Breast epithelium (tissue), 4 donors: ENCODE measurements at places on chromosomes 4 and X. TPM values are rescaled to one million over a fixed set of nuclear protein-coding genes. Genes with fewer than 3 reads are reported as not detected.

DNA sequence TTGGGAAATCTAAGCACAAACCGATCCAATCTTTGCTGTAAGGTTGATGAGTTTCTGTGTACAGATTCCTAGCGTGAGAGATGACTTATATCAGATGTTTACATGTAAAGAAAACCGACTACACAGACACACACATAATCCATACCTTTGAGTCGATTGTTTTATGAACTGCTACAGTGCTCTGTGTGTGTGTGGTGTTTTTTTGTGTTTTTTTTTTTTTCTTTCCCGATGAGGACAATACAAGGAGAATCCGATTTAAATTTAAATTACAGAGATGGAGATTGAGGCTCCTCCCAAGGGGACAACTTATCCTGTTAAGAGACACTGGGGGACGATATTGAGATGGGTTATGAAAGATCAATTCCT is 461 bp upstream of the SLC9A6 start:
- DNase-seq = no peak
- peak overlapping the region; percentile 80 for H3K4me3 ChIP-seq
- no peaks in the 10 kb centered on the region for H3K36me3 ChIP-seq
- peak overlapping the region; percentile 87 for H3K27ac ChIP-seq

- H3K27ac ChIP-seq = no peak overlapping the region
- H3K27me3 ChIP-seq = no peaks in the 10 kb centered on the region
- peak overlapping the region; percentile 30 for H3K4me3 ChIP-seq
- no peaks in the 10 kb centered on the region for H3K4me1 ChIP-seq
- DNase-seq = no peak
- H3K36me3 ChIP-seq = no peaks in the 10 kb centered on the region
These were observed 87.1 kb upstream of the NPNT start for GRCh38 chr4:105808030-105808749.

The RAP2C gene
- 22.1 TPM for total RNA-seq

The MAGEE1 gene
- total RNA-seq = 0.80 TPM

The CENPI gene
- 0.88 TPM for total RNA-seq

- no peaks in the 10 kb centered on the region for H3K36me3 ChIP-seq
- H3K4me1 ChIP-seq = no peaks in the 10 kb centered on the region
- H3K27me3 ChIP-seq = no peaks in the 10 kb centered on the region
These were observed 51.7 kb upstream of the CHRDL1 start for GRCh38 chrX:110847334-110847733.

DNA sequence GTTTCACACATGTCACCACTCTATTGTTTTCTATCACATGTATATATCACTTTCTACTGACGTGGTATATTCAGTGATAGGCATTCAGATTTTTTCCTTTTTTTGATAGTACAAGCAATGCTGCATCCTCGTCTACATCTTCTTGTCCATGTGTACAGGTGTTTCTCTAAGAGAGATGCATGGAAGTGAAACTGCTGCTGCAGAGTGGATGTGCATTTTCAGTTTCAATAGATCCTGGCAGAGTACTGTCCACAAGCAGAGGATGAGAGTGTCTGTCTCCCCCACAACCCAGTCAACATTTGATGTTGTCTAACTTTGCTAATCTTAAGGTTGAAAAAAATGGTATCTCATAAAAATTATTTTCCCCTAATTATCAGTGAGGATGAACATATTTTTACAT is 194.0 kb upstream of the CASK start:
- DNase-seq = no peak
- H3K27me3 ChIP-seq = peaks cover 14% of the 10 kb centered on the region
- H3K4me1 ChIP-seq = no peaks in the 10 kb centered on the region
- H3K4me3 ChIP-seq = no peak overlapping the region
- H3K27ac ChIP-seq = no peak overlapping the region
- no peaks in the 10 kb centered on the region for H3K36me3 ChIP-seq

The ASMT gene
- not detected for total RNA-seq

The CDX4 gene
- total RNA-seq = not detected

The CLDN2 gene
- total RNA-seq = not detected

- no peak overlapping the region for H3K4me3 ChIP-seq
- H3K4me1 ChIP-seq = no peaks in the 10 kb centered on the region
- H3K27me3 ChIP-seq = peaks cover 29% of the 10 kb centered on the region
- no peak for DNase-seq
These were observed 62.5 kb downstream of the WFS1 start for GRCh38 chr4:6332042-6332668.

DNA sequence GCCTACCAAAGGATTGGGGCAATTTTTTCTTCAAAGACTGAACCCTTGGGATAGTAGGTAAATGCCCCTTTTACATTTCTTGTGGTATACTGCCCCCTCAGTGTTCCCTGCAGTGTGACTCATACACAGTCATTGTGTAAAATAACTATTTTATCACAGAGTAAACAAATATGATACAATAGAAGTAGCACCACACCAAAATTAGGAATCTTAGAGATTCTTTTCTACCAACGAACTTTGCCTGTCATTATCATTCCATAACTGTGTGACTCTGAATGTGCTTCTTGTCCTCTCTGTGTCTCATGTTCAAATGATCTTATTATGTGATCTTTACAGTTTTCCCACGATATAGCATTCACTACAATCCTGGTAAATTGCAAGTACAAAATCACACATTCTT is 517.0 kb downstream of the ZIC3 start:
- H3K4me3 ChIP-seq = no peak overlapping the region
- H3K4me1 ChIP-seq = no peaks in the 10 kb centered on the region
- H3K36me3 ChIP-seq = no peaks in the 10 kb centered on the region
- no peaks in the 10 kb centered on the region for H3K27me3 ChIP-seq
- no peak overlapping the region for H3K27ac ChIP-seq
- no peak for DNase-seq

The TEX13D gene
- not detected for total RNA-seq

DNA sequence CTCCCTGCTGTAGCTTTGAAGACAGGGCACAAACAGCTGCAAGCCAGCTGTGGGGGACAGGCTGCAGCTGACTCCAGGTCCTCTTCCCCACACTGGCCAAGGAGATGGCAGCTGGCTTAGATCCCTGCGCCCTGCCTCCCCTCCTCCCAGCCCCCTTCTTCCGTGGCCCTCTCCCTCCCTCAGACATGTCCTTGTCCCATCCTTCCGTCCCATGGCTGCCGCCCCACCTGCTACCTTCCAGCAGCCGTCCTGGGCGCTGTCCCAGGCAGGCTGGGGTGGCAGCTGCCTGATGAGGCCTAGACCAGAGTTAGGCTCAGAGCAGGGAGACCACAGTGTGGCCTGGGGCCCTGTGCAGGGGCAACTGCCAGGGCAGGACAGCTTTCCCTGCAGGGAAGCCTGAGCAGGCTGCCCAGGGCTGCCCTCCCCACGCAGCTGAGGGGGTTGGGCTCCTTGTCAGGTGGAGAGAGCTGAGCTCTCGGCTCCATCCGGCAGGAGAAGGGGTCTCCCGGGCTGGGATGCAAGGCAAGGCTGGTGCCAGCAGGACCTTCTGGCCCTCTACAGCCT is 3.3 kb upstream of the BGN start:
- DNase-seq = no peak
- no peaks in the 10 kb centered on the region for H3K27me3 ChIP-seq
- no peaks in the 10 kb centered on the region for H3K4me1 ChIP-seq
- no peak overlapping the region for H3K4me3 ChIP-seq
- no peaks in the 10 kb centered on the region for H3K36me3 ChIP-seq

DNA sequence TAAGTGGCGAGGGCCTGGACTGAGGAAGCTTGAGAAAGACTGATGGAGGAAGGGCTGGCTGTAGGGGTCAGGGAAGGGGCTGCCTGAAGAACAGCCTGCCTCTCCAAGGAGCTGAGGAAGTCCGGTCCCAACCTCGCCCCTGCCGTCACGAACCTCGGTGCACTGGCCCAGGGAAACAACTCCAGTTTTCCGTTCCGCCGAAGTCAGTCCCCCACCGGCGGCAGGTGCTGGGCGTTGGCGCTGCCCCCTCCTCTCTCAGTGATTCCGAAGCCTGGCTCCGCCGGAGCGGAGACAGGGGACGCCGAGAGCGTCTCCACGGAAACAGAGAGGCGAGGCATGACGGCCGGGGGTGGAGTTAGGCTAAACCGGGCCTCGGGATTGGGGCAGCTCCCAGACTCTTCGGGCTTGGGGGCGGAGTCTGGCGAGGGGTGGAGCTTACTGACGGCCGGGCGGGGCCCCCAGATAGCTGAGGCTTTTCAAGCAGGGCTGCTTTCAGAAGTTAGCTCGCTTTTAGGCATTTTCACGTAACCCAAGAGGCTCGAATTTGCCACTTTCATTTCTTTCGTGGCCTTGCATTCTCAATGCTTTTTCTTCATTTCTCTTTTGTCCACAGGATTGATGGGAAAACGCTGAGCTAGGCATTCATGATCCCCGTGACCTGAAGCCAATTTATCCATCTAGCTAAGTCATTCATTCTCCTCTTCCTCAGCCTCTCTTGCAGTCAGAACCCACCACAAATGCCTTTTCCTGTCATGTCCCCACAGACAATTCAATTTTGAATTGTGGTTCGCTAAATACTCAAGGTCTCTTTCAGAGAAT is at the start of gene TTC29:
Gene TTC29 (minus strand): TSS at position 309 of the 819 bp plus-strand sequence. CDS start 5,969 bp downstream, outside the sequence.
- H3K36me3 ChIP-seq = no peaks in the 10 kb centered on the region
- H3K27ac ChIP-seq = no peak within 1 kb of the TSS
- peak; percentile 84 for DNase-seq
- peaks cover 8% of the 10 kb centered on the region for H3K4me1 ChIP-seq
- peak within 1 kb of the TSS; percentile 58 for H3K4me3 ChIP-seq

The FGF5 gene
- not detected for total RNA-seq

The NEUROG2 gene
- 0.33 TPM for total RNA-seq

The AVPR2 gene
- total RNA-seq = 5.9 TPM

GRCh38 chr4:129369361-129370010 is 273.5 kb downstream of the C4orf33 start:
- no peaks in the 10 kb centered on the region for H3K36me3 ChIP-seq
- no peak overlapping the region for H3K4me3 ChIP-seq

DNA sequence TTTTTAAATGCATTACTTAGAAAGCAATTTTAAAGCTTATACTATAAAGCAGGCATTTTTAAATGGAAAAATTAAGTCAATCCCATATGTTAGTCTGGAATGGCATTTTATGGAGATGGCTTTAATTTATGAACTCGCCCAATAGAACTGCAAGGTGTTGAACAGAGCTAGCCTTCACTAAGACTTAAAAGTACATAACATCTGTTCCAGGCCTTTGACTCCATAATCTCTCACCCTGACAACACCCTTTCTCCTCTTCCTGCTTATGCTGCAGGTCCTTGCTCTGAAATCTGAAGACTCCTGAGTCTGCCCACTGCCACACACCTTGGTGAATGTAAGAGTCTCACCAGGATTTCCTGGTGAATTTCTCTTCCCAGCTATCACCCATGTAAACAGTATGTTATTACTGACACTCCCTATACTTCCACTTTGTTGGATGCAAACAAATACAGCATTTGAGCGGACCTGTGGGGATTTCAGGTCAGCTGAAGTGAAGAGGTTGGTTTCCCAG is 17.7 kb upstream of the SLC39A8 start:
- no peak overlapping the region for H3K4me3 ChIP-seq
- no peak overlapping the region for H3K27ac ChIP-seq
- H3K4me1 ChIP-seq = no peaks in the 10 kb centered on the region
- H3K36me3 ChIP-seq = no peaks in the 10 kb centered on the region

The MOB1B gene
- 15.1 TPM for total RNA-seq

The PRAF2 gene
- total RNA-seq = 6.6 TPM

The COL4A6 gene
- total RNA-seq = 10.7 TPM

DNA sequence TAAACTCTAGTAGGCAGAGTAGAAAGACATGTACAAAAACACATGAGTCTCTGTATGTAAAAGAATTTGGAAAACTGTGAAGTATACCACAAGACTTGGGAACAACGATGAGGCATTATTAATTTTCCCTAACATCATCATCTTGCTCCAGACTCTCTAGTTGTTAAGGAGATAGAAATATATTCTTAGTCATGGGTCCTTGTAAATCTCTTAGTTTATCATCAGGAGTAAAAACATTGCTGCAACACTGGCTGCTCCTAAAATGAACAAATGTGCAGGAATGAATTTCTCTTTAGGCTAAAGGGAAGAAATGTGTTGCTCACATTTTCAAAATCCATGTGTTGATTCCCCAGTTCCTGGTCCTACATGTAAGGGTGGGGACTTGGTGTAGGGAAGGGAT is 384.6 kb downstream of the STIM2 start:
- H3K36me3 ChIP-seq = no peaks in the 10 kb centered on the region
- H3K27ac ChIP-seq = no peak overlapping the region
- no peaks in the 10 kb centered on the region for H3K27me3 ChIP-seq
- no peaks in the 10 kb centered on the region for H3K4me1 ChIP-seq
- no peak overlapping the region for H3K4me3 ChIP-seq

DNA sequence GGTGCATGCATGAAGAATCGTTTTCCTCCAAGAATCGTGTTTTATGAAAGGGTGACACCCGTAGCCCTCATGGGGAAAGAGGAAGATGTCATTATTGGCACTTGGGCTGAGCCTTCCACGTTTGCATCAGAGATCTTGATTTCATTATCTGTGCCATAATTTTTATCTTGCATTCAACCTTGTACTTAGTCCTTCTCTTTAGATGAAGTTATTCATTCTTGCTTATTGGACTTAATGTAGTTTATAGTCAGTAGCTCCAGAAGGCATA is 66.8 kb downstream of the GAB1 start:
- H3K27ac ChIP-seq = no peak overlapping the region
- DNase-seq = no peak
- no peak overlapping the region for H3K4me3 ChIP-seq

DNA sequence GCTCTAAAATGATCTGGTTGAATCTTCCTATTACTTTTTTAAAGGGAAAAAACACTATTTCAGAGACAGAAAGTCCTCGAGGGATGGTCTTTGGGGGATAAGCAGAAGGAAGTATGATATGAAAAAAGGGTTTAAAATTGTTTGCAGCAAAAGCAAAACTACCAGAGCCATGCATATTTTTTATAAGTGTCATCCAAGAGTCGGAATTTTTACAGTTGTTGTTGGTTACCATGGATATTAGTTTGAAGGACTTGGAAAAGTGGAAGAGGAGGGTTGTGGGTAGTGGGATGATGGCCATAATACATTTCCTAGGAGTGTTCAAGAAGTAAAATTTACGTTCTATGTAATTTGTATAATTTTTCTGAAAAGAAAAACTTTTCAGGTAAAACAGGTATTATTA is 134.4 kb downstream of the PCDH7 start:
- no peaks in the 10 kb centered on the region for H3K4me1 ChIP-seq
- H3K27ac ChIP-seq = no peak overlapping the region
- H3K27me3 ChIP-seq = no peaks in the 10 kb centered on the region
- no peak overlapping the region for H3K4me3 ChIP-seq
- no peaks in the 10 kb centered on the region for H3K36me3 ChIP-seq

The LONRF3 gene
- total RNA-seq = 15.1 TPM

- no peaks in the 10 kb centered on the region for H3K27me3 ChIP-seq
These were observed 52.9 kb upstream of the TENM3 start for GRCh38 chr4:182190306-182190705.

DNA sequence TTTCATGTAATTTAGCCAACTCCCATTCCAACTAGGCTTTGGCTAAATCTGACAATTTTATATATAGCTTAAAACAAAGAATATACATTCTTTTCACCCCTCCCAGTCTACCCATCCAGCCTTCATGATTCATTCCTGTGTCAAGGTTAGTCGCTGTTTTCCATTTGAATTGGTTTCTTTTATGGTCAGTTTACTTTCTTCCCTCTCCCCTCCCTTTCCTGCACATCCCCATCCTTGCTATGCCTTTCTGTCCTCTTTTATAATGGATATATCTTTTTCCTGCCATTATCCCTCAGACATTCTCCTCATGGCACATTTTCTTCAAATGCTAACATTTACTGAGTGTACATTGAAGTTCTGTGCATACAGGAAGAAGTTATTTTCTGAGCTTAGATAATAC is 4.7 kb downstream of the ZXDB start:
- no peak for DNase-seq
- H3K4me3 ChIP-seq = no peak overlapping the region
- peaks cover 11% of the 10 kb centered on the region for H3K27me3 ChIP-seq
- no peaks in the 10 kb centered on the region for H3K4me1 ChIP-seq
- no peaks in the 10 kb centered on the region for H3K36me3 ChIP-seq
- H3K27ac ChIP-seq = no peak overlapping the region
